ENCODE measurements at places on chromosomes 5 and 9.

GRCh38 chr9:112664531-112664930 lies 53.4 kb downstream of the INIP start:
- no peak for DNase-seq

DNA sequence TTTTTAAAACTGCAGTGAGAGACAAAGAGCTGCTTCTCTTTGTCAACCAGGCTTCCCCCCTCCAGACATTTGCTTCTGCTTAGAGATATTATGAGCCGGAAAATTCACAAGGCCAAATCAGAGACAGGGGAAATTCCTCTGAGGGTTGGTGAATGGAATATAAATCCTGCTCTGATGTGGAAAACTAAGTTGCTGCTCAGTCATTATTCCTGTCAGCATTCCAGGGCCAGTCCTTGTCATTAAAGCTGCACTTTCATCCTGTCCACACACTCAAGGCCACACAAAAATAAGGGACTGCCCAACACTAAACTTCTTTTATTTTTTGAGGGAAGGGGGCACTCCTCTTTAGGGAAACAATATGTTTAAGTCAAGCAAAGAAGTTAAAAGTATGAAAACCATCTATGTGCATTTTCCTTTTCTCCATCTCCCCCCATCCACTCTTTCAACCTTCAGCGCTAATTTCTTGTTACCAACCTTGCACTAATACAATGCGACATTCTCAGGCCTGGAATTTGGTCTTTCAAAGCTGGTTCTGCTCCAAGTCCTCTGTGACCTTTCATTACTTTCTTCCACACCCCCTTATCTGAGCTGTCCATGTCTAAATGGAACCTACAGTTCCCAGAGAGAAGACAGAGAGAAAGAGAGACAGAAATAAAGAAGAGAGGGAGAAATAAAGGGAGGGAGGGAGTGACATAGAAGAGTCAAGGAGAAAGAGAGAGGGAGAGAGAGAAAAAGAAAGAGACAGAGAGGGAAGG lies 118.9 kb upstream of the S1PR3 start:
- no peak for DNase-seq

- DNase-seq, result no peak
Measured at GRCh38 chr5:137195483-137195882, 303.6 kb downstream of the SPOCK1 start.

DNA sequence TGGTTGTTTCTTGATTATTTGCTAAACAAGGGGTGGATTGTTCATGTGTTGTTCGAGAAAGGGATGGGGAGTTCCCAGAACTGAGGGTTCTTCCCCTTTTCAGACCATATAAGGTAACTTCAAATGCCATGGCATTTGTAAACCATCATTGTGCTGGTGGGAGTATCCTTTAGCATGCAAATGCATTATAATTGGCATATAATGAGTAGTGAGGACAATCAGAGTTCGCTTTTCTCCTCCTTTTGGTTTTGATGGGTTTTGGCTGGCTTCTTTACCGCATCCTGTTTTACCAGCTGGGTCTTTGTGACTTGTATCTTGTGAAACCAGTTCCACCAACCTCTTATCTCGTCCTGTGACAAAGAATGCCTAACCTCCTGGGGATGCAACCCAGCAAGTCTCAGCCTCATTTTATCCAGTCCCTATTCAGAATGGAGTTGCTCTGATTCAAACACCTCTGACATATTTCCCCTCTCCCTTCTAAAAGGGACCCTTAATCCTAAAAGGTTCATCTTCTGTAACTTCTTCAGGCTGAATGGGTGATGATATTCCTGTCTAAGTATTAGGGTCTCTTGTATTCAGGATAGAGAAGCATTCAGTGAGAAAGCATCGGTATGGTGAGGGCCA lies 8.7 kb upstream of the FBN2 start:
- DNase-seq, result no peak

DNA sequence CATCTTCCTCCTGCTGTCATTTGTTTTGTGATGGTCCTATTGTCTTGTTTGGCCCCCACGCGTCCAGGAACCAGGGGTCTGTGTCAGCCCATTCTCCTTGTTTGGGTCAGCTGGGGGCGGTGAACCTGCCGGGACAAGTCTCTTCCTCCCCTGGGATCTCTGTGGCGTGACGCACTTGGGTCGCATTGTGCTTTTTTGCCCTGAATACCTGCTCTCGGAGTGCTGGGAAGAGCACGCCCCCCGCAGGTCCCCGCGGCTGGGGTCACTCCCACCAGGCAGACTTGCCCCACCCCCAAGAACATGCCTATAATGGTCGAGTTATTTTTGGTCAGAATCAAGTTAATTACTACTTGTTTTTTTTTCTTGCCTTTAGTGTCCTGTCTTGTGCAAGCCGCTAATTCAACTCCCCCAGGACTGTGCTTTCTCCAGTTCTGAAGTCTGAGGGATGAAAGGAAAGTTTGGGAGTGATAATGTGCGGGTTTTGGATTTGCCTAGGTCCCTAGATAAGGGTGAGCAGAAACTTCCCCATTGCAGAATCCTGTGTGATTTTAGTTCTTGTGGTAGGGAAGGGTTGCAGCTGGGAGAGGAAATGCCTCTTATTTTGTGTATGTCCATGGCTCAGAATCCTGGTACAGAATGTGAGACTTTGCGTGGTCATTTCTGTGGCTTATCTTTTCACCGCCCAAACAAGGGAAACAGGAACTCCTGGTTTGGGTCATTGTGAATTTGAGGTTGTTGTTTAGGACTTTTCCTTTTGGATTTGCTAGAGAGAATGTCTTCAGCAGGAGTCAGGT lies 789 bp downstream of the ACER2 start:
- no peak for DNase-seq

DNA sequence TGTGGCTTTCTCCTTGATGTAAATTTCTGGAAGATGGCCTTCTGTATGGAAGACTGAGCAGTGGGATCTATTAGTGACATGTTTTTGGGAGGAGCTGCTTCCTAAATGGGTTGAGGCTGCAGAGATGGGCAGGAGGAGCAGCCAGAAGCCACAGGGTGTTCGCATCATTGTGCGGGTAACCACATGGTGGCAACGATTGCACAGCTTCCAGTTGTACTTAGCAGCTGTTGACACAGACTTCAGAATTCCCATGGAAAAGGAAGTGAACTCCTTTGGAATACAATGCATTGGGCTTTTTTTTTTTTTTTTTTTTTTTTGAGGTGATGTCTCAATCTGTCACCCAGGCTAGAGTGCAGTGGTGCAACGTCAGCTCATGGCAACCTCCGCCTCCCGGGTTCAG lies 297.3 kb downstream of the NR3C1 start:
- DNase-seq, result peak; percentile 12

- peak; percentile 46 for DNase-seq
Measured at GRCh38 chr5:171623551-171624097, 162.0 kb upstream of the SMIM23 start.

DNA sequence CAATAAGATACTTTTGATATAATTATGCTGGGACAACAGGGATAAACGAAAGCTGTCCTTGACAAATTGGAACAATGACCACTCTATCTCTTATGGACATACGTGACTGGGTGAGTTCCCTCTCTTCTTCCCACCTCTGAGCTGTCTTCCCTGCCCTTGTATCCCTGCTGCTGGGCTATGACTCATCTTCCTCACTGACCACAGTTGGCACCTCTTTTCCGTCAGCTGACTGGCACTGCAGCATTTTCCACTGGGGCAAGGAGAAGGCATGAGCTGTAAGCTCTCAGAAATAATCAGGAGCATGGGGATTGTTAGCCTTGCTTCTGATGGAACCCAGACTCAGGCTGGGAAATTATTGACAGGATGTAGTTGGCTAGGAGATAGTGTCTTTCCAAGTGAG lies 48.7 kb downstream of the PCSK1 start:
- no peak for DNase-seq

- no peak for DNase-seq
Measured at GRCh38 chr9:137353223-137354152, 51.4 kb upstream of the NRARP start.

- no peak for DNase-seq
Measured at GRCh38 chr5:67530609-67531255, 334.1 kb upstream of the CD180 start.

GRCh38 chr9:135275163-135275562 lies 187.7 kb downstream of the OLFM1 start:
- DNase-seq, result no peak

DNA sequence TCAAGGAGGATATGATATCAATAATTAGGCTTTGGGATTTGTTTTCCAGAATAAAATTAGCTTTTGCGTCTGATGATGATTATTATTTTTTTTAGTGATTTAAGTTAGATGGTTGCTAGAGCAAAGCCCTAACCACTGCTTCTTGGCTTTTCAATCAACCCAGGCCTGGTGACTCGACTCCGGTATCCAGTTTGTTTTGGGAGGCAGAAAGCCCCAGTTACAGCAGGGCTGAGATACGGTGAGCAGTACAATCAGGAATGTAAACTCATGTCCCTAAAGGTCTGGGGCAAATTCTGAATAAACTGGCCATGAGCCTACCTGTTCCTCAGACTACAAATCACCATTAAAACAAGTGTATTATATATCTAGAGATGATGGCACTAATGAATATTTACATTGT lies 24.4 kb upstream of the CYFIP2 start:
- DNase-seq, result no peak

GRCh38 chr5:149387081-149387631 lies 8.1 kb upstream of the IL17B start:
- no peak for DNase-seq

DNA sequence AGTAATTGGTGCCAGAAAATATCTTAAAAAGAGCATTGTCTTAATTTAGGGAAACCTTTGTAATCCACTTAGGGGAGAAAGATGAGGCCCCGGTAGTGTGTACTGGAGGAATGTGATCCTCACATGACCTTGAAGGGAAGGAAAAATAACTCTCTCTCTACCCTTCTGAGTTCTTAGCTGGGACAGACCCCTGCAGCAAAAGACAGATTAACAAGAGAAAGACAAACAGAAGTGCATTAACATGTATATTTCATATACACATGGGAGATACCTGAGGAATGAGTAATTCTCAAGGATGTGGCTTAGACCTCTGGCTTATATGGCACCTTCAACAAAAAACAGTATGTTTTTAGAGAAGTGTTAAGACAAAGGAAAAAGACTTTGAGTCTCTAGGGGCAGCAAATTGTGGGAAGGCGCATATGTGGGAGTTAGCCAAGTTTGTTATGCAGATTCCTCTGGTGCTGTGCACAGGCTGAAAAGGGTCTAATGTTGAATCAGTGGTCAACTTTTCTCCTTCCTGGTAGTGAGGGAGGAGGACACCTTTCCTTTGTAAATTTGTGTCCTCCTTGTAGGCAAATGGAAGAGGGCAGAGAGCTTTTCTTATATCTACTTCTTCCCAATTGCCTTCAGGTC lies 138.8 kb downstream of the LRRC70 start:
- DNase-seq, result no peak

DNA sequence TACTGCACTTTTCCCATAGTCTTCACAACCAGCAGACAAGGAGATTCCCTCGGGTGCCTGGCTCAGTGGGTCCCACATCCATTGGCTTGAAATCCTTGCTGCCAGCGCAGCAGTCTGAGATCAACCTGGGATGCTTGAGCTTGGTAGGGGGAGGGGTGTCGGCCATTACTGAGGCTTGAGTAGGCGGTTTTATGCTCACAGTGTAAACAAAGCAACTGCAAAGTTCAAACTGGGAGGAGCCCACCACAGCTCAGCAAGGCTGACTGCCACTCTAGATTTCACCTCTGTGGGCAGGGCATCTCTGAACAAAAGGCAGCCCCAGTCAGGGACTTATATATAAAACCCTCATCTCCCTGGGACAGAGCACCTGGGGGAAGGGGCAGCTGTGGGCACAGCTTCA lies 512.3 kb upstream of the MPDZ start:
- DNase-seq, result no peak

GRCh38 chr9:34985311-34985899 lies 4.1 kb upstream of the DNAJB5 start:
- DNase-seq, result peak; percentile 83

- no peak for DNase-seq
Measured at GRCh38 chr9:135332979-135333748, 146.4 kb upstream of the PPP1R26 start.

- DNase-seq, result no peak
Measured at GRCh38 chr9:91197232-91198181, 164.2 kb downstream of the AUH start.

DNA sequence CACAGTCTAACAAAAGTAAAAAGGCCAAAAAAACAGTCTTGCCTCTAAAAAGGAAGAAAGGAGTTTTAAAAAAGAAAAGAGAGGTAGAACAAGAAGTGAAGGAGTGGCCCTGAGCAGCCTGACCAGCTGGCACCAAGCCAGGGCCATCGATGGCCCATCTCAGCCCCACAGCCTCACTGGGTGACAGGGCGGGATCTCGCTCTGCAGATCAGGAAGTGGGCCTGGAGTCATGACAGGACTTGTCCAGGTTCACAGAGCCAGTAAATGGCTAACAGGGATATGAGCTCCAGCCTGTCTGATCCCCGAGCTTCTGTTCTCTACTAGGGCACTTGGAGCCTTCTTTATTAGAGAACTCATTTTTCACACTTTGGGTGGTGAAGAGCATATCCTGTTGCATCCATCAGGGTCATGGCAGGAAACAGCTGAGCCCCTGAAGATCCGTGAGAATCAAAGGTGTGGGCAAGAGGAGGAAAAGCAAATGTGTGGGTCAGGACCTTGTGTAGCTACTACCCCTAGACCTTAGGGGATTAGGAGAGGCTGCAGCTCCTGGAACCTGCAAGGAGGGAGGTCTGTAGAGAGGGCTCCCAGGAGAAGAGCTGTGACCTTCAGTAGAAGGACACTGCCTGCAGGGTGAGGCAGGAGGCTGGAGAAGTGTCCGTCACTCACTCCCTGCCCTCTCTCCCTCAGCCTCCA lies 299.0 kb upstream of the MSX2 start:
- no peak for DNase-seq

DNA sequence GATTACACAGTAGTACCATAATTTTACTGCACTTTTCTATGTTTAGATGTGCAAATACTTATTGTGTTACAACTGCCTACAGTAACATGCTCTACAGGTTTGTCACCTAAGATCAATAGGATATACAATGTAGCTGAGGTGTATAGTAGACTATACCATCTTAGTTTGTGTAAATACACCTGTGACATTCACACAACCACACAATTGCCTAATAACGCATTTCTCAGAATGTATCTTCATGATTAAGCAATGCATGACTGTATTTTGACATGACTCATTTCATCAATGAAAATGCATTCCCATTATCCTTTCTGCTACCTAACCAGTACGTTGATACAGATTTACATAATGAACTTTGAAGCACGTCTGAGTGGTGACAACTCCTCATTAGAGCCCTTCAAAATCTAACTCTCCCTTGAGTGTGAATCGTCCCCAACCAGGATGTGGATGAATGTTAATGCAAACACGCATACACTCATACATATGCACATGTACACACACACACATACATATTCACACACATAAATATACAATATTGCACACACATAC lies 28.4 kb downstream of the GZMK start:
- no peak for DNase-seq

All from neuronal stem cell (in vitro differentiated cells).